ENCODE measurements at places on chromosomes 5 and 9. TPM values are rescaled to one million over a fixed set of nuclear protein-coding genes. Genes with fewer than 3 reads are reported as not detected.

The CCL28 gene
- total RNA-seq = 13.4 TPM

The PDZD2 gene
- not detected for total RNA-seq

The PCDHA6 gene
- total RNA-seq = not detected

The PCDHGB7 gene
- not detected for total RNA-seq

DNA sequence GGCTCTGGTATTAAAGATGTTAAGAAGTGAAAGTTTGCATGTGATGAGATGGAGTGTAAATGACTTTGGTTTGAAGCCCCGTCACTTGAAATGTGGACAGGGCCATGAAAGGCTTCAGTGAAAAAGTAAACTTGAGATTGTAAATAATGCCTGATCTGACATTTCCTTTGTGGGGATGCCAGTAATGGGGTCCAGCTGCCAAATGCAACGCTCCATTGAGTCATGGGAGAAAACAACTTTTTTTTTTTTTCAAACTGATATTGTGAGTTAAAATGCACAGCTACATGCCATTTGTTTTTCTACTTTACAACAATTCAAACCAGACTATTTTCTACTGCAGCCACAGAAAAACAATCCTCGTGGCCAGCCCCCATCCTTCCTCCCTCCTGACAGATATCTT lies 327.0 kb upstream of the TNC start:
- H3K4me3 ChIP-seq = no peak overlapping the region
- no peaks in the 10 kb centered on the region for H3K4me1 ChIP-seq
- peaks cover 16% of the 10 kb centered on the region for H3K27me3 ChIP-seq
- no peak overlapping the region for H3K27ac ChIP-seq
- no peak for DNase-seq
